ENCODE measurements at places on chromosomes 7 and 10.

DNA sequence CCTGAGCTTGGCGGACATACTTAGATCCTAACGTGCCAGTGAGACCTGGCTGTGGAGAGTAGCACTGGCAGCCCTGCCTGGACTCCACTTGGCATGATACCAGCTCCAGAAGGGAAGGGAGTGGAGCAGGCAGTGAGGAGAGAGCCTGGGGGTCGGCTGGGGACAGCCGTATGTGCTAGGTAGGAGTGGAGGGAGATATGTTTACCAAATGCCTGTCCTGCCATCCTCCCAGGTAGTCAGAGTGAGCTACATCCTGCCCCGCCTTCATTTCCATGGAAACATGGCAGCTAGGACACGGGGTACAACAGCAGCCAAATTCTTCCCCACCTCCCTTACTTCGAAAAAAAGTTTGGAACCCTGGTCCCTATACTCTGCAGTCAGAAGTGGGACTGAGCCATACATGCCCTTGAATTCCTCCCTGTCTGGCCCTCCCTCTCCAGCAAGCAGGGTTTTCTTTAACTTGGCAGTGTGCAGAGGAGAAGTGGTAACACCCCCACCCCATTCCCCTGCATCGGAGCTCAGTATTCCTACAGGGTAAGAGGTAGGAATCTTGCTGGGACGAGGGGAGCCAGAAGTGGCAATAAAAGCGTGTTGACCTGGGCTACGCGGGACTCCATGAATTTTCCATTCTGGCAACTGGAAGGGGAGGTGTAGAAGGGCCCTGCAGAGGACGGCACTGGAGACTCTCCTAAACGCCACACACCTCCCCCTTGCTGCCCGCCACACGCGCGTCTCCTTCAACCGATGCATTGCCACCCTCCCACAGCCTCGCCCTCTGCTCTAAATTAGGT lies 20.0 kb upstream of the SMO start:
- DNase-seq: peak; percentile 13

- DNase-seq: no peak
These were observed 13.0 kb downstream of the AQP1 start for GRCh38 chr7:30924624-30925023.

GRCh38 chr7:149130572-149131198 lies 4.6 kb upstream of the ZNF425 start:
- DNase-seq: no peak

GRCh38 chr10:36349445-36350078 lies 707.5 kb upstream of the FZD8 start:
- no peak for DNase-seq

DNA sequence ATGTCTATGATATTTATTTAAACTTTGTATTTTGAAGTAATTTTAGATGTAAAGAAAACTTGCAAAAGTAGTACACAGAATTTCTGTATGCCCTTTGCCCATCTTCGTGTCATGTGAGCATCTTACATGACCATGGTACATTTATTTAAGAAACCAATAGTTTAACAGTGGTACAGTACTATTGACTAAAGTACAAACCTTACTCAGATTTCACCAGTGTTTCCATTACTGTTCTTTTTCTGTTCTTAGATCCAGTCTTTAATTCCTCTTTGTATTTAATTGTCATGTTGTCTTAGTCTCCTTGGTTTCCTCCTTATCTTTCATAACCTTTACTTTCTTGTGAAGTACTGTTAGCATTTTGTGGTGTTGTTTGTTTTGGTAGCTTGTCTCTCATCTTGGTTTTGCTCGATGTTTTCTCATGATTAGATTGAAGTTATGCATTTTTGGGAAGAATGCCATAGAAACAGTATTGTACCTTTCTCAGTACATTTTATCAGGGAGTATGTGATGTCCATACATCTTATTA lies 24.1 kb downstream of the TAX1BP1 start:
- no peak for DNase-seq

- DNase-seq: no peak
These were observed 69.5 kb upstream of the ZNF92 start for GRCh38 chr7:65304175-65304574.

Data from NCI-H2081 (cell line).